ENCODE measurements at places on chromosomes 6 and 20. TPM values are rescaled to one million over a fixed set of nuclear protein-coding genes. Genes with fewer than 3 reads are reported as not detected.
A peak's percentile ranks its signal among the peaks of the same experiment; 100 is the strongest.

DNA sequence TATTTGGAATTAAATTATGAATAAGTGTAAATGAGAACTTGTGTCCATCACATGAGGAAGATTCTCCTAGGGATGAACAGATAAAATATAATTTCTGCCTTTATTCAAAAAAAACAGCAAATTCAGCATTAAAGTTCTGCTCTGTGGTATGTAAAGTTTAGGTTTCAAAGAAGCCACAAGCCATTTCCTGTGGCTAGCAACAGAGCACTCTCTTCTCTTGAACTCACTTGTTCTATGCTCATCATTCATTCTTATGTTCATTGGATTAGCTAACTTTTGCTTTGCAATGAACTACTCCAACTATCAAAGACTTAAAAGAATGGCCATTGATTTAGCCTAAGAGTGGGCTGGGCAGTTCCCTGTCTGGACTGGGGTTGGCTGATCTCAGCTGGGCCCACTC is 20.8 kb upstream of the SNRPB2 start:
- DNase-seq, result no peak

PBOV1 gene
- total RNA-seq, result not detected

MAP7 gene
- total RNA-seq, result 1.5 TPM

GRCh38 chr6:131041814-131042213 is 21.2 kb downstream of the EPB41L2 start:
- peak; percentile 31 for DNase-seq

DNA sequence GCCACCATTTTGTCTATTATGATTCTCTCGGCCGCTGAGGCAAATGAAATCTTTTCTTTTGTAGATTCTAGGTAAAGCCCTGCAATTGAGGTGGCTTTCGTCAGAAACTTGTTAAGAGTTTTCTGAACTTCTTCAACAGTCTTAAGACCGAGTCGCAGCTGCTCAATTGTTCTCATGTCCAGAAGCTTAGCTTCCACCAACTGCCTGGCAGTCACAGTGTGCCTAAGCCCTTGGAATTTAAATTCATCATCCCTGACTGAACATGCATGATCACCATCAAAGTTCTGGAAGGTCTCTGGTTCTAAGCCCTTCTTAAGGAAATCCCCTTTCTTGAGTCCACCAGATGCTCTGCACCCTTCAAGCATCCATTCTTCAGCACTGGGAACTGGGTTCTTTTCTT is 25.7 kb downstream of the DST start:
- DNase-seq, result no peak

GATA5 gene
- 0.26 TPM for total RNA-seq

DNA sequence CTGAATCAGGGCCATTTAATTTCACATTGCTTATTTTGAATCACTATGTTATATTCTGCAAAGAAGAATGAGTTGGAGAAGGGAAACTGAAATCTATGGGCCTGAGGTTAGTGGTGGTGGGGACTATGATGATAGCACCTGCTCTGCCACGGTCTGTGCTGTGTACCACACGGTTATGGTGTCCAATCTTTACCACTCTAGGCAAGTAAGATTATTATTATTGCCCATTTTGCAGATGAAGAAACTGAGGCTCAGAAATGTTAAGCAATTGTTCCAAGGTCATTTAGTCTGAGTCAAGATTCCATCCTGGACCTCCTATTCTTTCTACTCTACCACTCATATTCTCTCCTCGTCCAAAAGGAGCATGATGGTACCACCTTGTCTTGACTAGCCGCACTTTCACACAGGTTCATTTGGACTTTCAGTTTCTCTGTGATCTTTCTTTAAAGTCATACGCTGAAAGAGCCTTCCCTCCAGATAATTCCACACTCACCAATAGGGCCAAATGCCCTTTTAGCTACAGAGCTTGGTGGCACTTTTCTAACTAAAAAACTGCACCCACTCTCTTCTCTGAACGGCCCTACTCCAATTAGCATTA is 56.2 kb downstream of the GFOD1 start:
- DNase-seq, result no peak

NMBR gene
- under 0.01 TPM for total RNA-seq

GRCh38 chr6:143575901-143576426 is 64.4 kb upstream of the FUCA2 start:
- no peak for DNase-seq

CDH4 gene
- 4.8 TPM for total RNA-seq

DNA sequence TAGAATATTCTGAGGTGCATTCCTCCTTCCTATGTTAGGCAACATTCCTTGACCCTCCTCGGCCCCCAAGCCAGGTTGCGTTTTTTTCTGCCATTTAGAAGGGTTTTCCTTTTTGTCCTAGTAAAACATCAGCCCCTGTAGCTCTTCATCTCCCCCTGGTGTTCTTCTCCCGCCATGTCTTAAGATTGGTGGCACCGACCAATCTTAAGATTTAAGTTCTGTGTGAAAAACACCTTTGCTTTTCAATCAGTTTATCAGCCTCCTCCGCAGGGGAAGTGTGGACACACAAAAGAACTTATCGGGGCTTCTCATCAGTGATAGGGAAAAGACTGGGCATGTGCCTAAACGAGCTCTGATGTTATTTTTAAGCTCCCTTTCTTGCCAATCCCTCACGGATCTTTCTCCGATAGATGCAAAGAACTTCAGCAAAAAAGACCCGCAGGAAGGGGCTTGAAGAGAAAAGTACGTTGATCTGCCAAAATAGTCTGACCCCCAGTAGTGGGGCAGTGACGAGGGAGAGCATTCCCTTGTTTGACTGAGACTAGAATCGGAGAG is 719 bp upstream of the EDN1 start:
- peak; percentile 48 for DNase-seq

All from fibroblast of lung (primary cell).